ENCODE measurements at places on chromosomes 1 and 21.

DNA sequence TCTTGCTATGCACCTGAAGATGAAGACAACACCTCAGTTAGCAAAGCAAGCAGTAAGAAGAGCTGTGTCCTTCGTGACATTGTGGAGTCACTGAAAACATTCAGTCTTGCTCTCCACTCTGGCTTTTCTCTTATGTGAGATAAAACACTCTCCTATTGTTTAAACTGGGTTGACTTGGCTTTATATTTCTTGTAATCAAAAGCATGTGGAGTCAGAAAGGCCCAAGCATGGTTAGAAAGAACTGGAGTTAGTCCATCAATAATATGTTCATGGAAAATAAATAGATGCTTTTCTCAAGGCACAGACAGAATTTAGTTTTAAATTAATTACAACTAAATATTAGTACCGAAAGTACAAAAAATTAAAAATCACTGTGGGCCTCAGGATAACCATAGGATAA, 61.7 kb downstream of the UBE2U start:
- no peaks in the 10 kb centered on the region for H3K36me3 ChIP-seq
- no peaks in the 10 kb centered on the region for H3K27me3 ChIP-seq
- DNase-seq, result no peak
- H3K4me3 ChIP-seq, result no peak overlapping the region
- H3K27ac ChIP-seq, result no peak overlapping the region
- H3K4me1 ChIP-seq, result no peaks in the 10 kb centered on the region

- no peaks in the 10 kb centered on the region for H3K27me3 ChIP-seq
- no peak overlapping the region for H3K27ac ChIP-seq
- H3K36me3 ChIP-seq, result no peaks in the 10 kb centered on the region
- peak overlapping the region; percentile 59 for H3K4me3 ChIP-seq
These were observed 610 bp downstream of the COL6A2 start for GRCh38 chr21:46098303-46099141.

DNA sequence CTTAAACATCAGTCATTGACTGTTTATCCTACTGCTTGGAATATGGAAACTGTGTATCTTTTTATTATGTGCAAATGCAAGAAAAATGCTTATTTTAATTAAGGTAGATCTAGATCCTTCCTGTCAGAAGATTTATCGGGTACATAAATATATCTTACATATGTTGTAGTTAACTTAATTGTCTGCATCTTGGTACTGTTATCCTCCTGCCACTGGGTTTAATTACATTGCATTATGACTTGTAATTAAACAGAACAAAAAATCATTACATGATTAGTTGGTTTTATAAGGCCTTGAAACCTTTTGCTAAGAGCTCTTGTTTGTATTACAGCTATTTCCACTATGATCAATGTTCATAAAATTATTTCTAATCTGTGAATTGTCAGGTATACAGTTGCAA, 211.2 kb downstream of the PTGER3 start:
- H3K36me3 ChIP-seq, result no peaks in the 10 kb centered on the region
- no peaks in the 10 kb centered on the region for H3K4me1 ChIP-seq
- no peaks in the 10 kb centered on the region for H3K27me3 ChIP-seq
- H3K27ac ChIP-seq, result no peak overlapping the region
- DNase-seq, result no peak

DNA sequence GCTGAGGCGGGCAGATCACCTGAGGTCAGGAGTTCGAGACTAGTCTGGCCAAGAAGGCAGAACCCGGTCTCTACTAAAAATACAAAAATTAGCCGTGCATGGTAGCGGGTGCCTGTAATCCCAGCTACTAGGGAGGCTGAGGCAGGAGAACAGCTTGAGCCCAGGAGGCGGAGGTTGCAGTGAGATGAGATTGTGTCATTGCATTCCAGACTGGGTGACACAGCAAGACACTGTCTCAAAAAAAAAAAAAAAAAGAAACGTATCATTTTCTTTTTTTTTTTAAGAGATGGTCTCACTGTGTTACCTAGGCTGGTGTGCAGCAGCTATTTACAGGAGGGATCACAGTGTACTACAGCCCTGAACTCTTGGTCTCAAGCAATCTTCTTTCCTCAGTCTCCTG, 47.3 kb downstream of the ITGB3BP start:
- no peaks in the 10 kb centered on the region for H3K4me1 ChIP-seq
- H3K4me3 ChIP-seq, result no peak overlapping the region
- no peak overlapping the region for H3K27ac ChIP-seq
- H3K27me3 ChIP-seq, result no peaks in the 10 kb centered on the region
- no peaks in the 10 kb centered on the region for H3K36me3 ChIP-seq
- DNase-seq, result no peak

- H3K4me1 ChIP-seq, result no peaks in the 10 kb centered on the region
- no peaks in the 10 kb centered on the region for H3K27me3 ChIP-seq
- DNase-seq, result no peak
These were observed 25.9 kb downstream of the EPHX1 start for GRCh38 chr1:225835856-225836255.

- peaks cover 6% of the 10 kb centered on the region for H3K4me1 ChIP-seq
- peaks cover 2% of the 10 kb centered on the region for H3K27me3 ChIP-seq
- no peak overlapping the region for H3K27ac ChIP-seq
- H3K36me3 ChIP-seq, result no peaks in the 10 kb centered on the region
- no peak for DNase-seq
These were observed 3.8 kb downstream of the NMNAT2 start for GRCh38 chr1:183414365-183414764.

DNA sequence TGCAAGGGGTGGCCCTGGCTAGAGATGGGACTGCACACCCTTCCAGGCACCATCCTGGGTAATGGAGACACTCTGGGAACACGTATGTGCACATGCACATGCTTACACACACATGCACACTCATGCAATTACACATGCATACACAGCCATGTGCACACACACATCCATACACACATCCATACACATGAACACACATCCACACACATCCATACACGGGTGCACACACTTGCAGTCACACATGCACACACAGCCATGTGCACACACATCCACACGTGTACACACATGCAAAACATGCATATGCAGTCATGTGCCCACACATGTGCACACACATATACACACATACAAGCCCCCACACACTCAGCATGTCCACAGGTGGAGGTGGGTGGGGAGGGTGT, 22.3 kb upstream of the POFUT2 start:
- H3K4me1 ChIP-seq, result peaks cover 1% of the 10 kb centered on the region
- no peak for DNase-seq
- H3K4me3 ChIP-seq, result no peak overlapping the region
- H3K27me3 ChIP-seq, result no peaks in the 10 kb centered on the region
- no peaks in the 10 kb centered on the region for H3K36me3 ChIP-seq

GRCh38 chr1:234851450-234852438, 241.8 kb upstream of the IRF2BP2 start:
- H3K27me3 ChIP-seq, result no peaks in the 10 kb centered on the region
- no peak overlapping the region for H3K27ac ChIP-seq
- no peak overlapping the region for H3K4me3 ChIP-seq

- no peaks in the 10 kb centered on the region for H3K36me3 ChIP-seq
- H3K27me3 ChIP-seq, result no peaks in the 10 kb centered on the region
- H3K4me3 ChIP-seq, result no peak overlapping the region
- H3K27ac ChIP-seq, result no peak overlapping the region
- H3K4me1 ChIP-seq, result no peaks in the 10 kb centered on the region
- DNase-seq, result no peak
These were observed 34.0 kb downstream of the ATP5PF start for GRCh38 chr21:25700741-25701140.

GRCh38 chr1:8363767-8364301, 45.9 kb downstream of the SLC45A1 start:
- H3K4me3 ChIP-seq, result no peak overlapping the region
- no peak for DNase-seq
- H3K36me3 ChIP-seq, result peaks cover 26% of the 10 kb centered on the region
- no peak overlapping the region for H3K27ac ChIP-seq
- no peaks in the 10 kb centered on the region for H3K27me3 ChIP-seq
- H3K4me1 ChIP-seq, result no peaks in the 10 kb centered on the region
